ENCODE measurements at places on chromosomes 3 and 15.

- H3K27me3 ChIP-seq = peaks cover 32% of the 10 kb centered on the region
- no peaks in the 10 kb centered on the region for H3K36me3 ChIP-seq
- peaks cover 2% of the 10 kb centered on the region for H3K4me1 ChIP-seq
Measured at GRCh38 chr3:50531201-50531600, 27.8 kb upstream of the CACNA2D2 start.

DNA sequence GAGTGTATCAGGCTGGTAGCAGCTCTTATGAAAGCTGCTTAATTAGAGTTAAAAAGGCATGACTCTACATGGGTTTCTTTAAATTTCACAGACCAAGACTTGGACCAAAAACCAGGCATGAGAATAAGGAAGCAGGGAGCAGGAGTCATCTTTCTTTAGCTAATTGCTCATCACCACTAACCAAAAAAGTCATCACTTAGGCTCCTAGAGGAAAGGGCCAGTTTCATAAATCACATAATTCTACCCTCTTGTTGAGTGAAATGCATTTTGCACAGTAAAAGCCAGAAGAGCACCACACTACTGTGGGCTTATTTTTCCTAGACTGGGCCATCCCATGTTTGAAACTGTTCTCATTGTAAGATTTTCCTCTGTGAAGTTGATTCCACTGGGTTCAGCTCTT lies 175.6 kb downstream of the GREM1 start:
- no peak overlapping the region for H3K27ac ChIP-seq
- H3K36me3 ChIP-seq = no peaks in the 10 kb centered on the region
- peaks cover 5% of the 10 kb centered on the region for H3K27me3 ChIP-seq
- no peaks in the 10 kb centered on the region for H3K4me1 ChIP-seq
- no peak for DNase-seq

- peaks cover 42% of the 10 kb centered on the region for H3K36me3 ChIP-seq
- H3K4me3 ChIP-seq = peak overlapping the region; percentile 82
- peak overlapping the region; percentile 86 for H3K27ac ChIP-seq
- no peaks in the 10 kb centered on the region for H3K27me3 ChIP-seq
- no peak for DNase-seq
Measured at GRCh38 chr15:79898369-79898768, 1.6 kb upstream of the MTHFS start.

- no peaks in the 10 kb centered on the region for H3K4me1 ChIP-seq
- no peak for DNase-seq
- H3K27me3 ChIP-seq = peaks cover 38% of the 10 kb centered on the region
- no peak overlapping the region for H3K4me3 ChIP-seq
- H3K36me3 ChIP-seq = no peaks in the 10 kb centered on the region
Measured at GRCh38 chr3:186038360-186038759, 70.5 kb downstream of the ETV5 start.

DNA sequence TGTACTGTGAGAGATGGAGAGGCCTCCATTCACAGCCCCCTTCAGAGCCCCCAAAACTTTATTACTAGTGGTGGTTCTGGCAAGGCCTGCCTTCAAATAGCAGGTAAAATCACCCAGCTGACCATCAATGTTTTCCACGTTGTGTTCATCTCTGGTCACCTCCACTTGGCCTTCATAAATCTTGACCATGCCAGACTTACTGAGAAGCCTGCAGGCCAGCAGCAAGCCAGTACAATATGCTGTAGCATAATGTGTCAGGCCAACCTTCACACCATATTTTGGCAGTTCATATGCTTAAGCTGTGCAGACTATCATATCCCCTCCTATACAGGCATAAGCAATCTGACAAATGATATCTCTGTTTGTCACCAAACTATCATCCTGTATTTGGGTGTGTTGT lies 62.1 kb downstream of the ZNF621 start:
- peaks cover 8% of the 10 kb centered on the region for H3K27me3 ChIP-seq
- DNase-seq = no peak
- H3K4me1 ChIP-seq = no peaks in the 10 kb centered on the region
- no peak overlapping the region for H3K27ac ChIP-seq
- H3K36me3 ChIP-seq = no peaks in the 10 kb centered on the region

GRCh38 chr3:61564395-61565059 lies 3.2 kb downstream of the PTPRG start:
- H3K36me3 ChIP-seq = no peaks in the 10 kb centered on the region
- no peak overlapping the region for H3K27ac ChIP-seq
- no peak overlapping the region for H3K4me3 ChIP-seq
- peaks cover 50% of the 10 kb centered on the region for H3K27me3 ChIP-seq

- H3K27ac ChIP-seq = no peak overlapping the region
- no peaks in the 10 kb centered on the region for H3K4me1 ChIP-seq
- H3K36me3 ChIP-seq = no peaks in the 10 kb centered on the region
Measured at GRCh38 chr3:99418209-99418635, 220.2 kb upstream of the COL8A1 start.

- H3K36me3 ChIP-seq = no peaks in the 10 kb centered on the region
- no peak for DNase-seq
- H3K4me3 ChIP-seq = no peak overlapping the region
- peaks cover 5% of the 10 kb centered on the region for H3K27me3 ChIP-seq
- no peak overlapping the region for H3K27ac ChIP-seq
Measured at GRCh38 chr3:133300102-133300501, 99.8 kb upstream of the BFSP2 start.

DNA sequence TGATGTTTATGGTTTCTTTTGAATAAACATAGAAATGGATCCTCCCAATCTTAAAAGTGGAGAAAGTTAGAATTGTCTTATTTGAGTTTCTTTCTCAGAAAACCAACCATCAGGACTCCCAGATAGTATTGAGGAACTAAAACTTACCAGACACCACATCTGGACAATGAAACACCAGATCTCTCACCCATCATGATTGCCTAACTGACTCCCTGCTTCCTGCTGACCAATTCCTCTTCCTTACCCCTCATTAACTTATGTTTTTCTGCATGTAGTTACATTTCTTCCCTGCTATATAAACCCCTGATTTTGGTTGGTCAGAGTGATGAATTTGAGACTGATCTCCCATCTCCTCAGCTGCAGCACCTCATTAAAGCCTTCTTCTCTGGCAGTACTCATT lies 242.0 kb upstream of the SETMAR start:
- H3K36me3 ChIP-seq = no peaks in the 10 kb centered on the region
- no peak for DNase-seq
- H3K27me3 ChIP-seq = no peaks in the 10 kb centered on the region
- H3K4me1 ChIP-seq = no peaks in the 10 kb centered on the region
- H3K4me3 ChIP-seq = no peak overlapping the region

GRCh38 chr15:84099181-84099580 lies 136.4 kb upstream of the GOLGA6L4 start:
- no peak overlapping the region for H3K4me3 ChIP-seq
- no peak for DNase-seq
- H3K27ac ChIP-seq = no peak overlapping the region
- H3K36me3 ChIP-seq = no peaks in the 10 kb centered on the region
- no peaks in the 10 kb centered on the region for H3K4me1 ChIP-seq

DNA sequence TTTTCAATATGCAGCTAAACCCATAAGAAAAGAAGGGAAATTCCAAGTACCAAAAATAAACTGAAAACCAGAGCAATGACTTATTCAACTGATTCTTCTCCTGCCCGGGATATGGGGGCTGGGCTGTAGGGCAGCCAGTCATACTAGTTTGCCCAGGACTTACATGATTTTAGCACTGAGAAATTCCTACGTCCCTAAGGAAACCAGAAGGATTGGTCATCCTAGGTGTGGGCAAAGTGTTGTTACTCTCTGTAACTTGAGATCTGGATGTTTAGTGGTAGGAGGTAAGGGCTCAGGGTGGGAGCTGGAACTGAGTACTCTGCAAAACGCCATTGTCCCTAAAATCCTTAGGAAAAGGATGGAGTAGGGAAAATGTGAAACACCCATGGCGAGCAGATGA lies 1.2 kb upstream of the DAZL start:
- peaks cover 13% of the 10 kb centered on the region for H3K27me3 ChIP-seq
- H3K36me3 ChIP-seq = no peaks in the 10 kb centered on the region
- no peak overlapping the region for H3K4me3 ChIP-seq
- H3K4me1 ChIP-seq = no peaks in the 10 kb centered on the region
- H3K27ac ChIP-seq = no peak overlapping the region
- DNase-seq = no peak

- H3K36me3 ChIP-seq = no peaks in the 10 kb centered on the region
- no peaks in the 10 kb centered on the region for H3K4me1 ChIP-seq
- no peak overlapping the region for H3K4me3 ChIP-seq
Measured at GRCh38 chr3:70464876-70465275, 152.4 kb upstream of the MDFIC2 start.

GRCh38 chr3:188827103-188827502 lies 344.7 kb upstream of the TPRG1 start:
- no peak overlapping the region for H3K27ac ChIP-seq
- H3K4me1 ChIP-seq = no peaks in the 10 kb centered on the region
- H3K36me3 ChIP-seq = no peaks in the 10 kb centered on the region
- no peak overlapping the region for H3K4me3 ChIP-seq
- no peaks in the 10 kb centered on the region for H3K27me3 ChIP-seq

DNA sequence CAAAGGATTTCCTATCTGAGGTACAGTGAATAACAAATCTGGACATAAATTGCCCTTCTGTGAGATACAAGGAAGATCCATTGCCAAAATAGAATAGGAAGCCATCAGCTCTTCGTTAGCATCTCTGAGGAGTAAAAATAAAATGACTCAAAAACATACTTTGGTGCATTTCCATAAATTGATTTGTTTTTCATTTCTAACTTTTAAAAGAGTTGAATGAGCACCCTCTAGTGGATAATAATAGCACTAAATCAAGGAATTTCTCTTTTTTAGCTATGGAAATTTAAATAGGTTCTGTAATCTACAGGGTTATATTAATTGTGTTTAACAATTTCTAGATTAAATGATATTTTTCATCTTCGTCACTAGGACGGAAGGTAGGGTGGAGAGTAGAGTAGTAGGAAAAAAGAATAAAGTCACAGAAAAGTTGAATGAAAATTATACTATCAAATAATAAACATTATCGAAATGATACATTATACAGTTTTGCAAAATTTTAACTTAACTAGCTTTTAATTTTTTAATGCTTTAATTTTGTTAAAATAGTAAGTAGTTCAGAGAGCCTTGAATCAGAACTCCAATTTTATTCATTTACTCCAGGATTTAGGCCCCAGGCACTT lies 6.4 kb downstream of the NSUN3 start:
- peaks cover 62% of the 10 kb centered on the region for H3K36me3 ChIP-seq
- H3K4me3 ChIP-seq = no peak overlapping the region
- no peak overlapping the region for H3K27ac ChIP-seq
- H3K27me3 ChIP-seq = no peaks in the 10 kb centered on the region
- no peak for DNase-seq

DNA sequence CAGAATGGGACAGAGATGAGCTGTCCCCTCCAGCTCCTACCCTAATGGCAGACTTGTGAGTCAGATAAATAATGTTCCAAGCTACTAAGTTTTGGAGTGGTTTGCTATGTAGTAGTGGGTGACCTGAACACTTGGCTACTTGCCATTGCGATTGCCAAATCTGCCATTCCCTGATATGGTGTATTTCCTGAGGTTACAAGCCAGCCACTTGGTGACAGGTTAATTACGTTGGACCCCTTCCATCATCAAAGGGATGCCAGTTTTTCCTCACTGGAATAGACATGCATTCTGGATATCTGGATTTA lies 33.6 kb downstream of the MORF4L1 start:
- DNase-seq = no peak
- H3K36me3 ChIP-seq = peaks cover 58% of the 10 kb centered on the region
- H3K27ac ChIP-seq = no peak overlapping the region
- no peaks in the 10 kb centered on the region for H3K27me3 ChIP-seq
- H3K4me1 ChIP-seq = peaks cover 17% of the 10 kb centered on the region

GRCh38 chr3:168988853-168989252 lies 674.7 kb downstream of the MECOM start:
- no peaks in the 10 kb centered on the region for H3K4me1 ChIP-seq
- H3K27ac ChIP-seq = no peak overlapping the region
- no peak overlapping the region for H3K4me3 ChIP-seq

GRCh38 chr15:85141726-85142125 lies 160.1 kb downstream of the PDE8A start:
- no peak for DNase-seq
- H3K27ac ChIP-seq = no peak overlapping the region
- H3K36me3 ChIP-seq = peaks cover 3% of the 10 kb centered on the region
- H3K4me1 ChIP-seq = no peaks in the 10 kb centered on the region

- no peak for DNase-seq
- no peaks in the 10 kb centered on the region for H3K36me3 ChIP-seq
- no peaks in the 10 kb centered on the region for H3K27me3 ChIP-seq
- H3K4me1 ChIP-seq = no peaks in the 10 kb centered on the region
- H3K4me3 ChIP-seq = no peak overlapping the region
- H3K27ac ChIP-seq = no peak overlapping the region
Measured at GRCh38 chr15:71951134-71951533, 140.8 kb downstream of the NR2E3 start.

DNA sequence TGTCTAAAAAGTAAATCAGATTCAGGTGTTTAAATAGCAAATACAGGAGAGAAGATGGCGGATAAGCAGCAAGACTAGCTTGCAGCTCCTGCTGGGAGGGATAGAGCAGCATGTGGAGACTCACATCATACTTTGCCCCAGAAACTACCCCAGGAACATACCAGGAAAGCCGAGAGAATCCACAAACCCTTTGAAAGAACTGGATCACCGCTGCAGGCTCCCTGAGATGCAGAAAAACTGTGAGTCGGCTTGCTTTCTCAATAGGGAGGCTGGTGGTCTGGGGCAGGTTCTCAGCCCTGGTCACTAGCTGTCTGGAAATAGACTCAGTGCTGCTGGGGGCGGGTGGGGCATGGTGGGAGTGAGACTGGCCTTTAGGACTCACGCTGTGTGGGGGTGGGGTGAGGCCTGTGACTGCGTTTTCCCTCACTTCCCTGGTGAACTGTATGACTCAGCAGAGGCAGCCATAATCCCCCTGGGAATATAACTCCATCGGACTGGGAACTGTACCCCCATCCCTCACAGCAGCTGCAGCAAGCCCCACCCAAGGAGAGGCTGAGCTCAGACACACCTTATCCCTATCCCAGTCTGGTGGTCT lies 142.8 kb downstream of the CNTN6 start:
- no peaks in the 10 kb centered on the region for H3K27me3 ChIP-seq
- H3K36me3 ChIP-seq = no peaks in the 10 kb centered on the region
- H3K4me1 ChIP-seq = no peaks in the 10 kb centered on the region
- no peak for DNase-seq

DNA sequence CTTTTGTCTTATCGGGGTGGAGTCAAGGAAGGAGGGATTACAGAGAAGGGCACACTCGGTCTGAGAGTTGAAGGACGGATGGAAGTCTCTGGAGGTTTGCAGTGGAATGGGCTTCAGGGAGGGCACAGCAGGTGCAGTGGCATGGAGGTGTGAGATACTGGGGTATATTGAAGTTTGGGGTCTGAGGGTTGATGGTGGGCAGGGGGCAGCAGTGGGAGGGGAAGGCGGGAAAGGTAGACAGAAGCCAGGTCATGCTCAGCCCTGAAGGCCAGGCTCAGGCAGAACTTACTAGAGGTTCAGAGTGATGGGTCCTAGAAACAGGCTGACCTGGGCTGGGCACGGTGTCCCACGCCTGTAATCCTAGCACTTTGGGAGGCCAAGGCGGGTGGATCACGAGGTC lies 52.7 kb downstream of the HRH1 start:
- H3K4me1 ChIP-seq = peaks cover 7% of the 10 kb centered on the region
- H3K27me3 ChIP-seq = peaks cover 18% of the 10 kb centered on the region
- H3K4me3 ChIP-seq = no peak overlapping the region
- no peak for DNase-seq
- no peak overlapping the region for H3K27ac ChIP-seq

GRCh38 chr3:4948395-4948794 lies 30.8 kb upstream of the BHLHE40 start:
- H3K27me3 ChIP-seq = no peaks in the 10 kb centered on the region
- H3K27ac ChIP-seq = no peak overlapping the region
- H3K4me1 ChIP-seq = no peaks in the 10 kb centered on the region
- no peaks in the 10 kb centered on the region for H3K36me3 ChIP-seq
